ENCODE measurements at places on chromosomes 11 and 22. TPM values are rescaled to one million over a fixed set of nuclear protein-coding genes. Genes with fewer than 3 reads are reported as not detected.

Gene C11orf52
- polyA plus RNA-seq, result 1.7 TPM

Gene RFPL2
- polyA plus RNA-seq, result 6.4 TPM

Gene PIK3C2A
- 49.6 TPM for polyA plus RNA-seq

Gene TECTA
- polyA plus RNA-seq, result 1.2 TPM

Gene APOBEC3F
- not detected for polyA plus RNA-seq

Gene SCGB1D2
- not detected for polyA plus RNA-seq

Gene C11orf86
- not detected for polyA plus RNA-seq

Gene CHRM1
- not detected for polyA plus RNA-seq

Gene FOLR3
- polyA plus RNA-seq, result not detected

Gene MS4A4A
- polyA plus RNA-seq, result not detected

Gene SMTNL1
- polyA plus RNA-seq, result not detected

Gene PGR
- polyA plus RNA-seq, result not detected

Data from Purkinje cell (primary cell).